HCT116 (cell line): ENCODE measurements at places on chromosomes 7 and 10. TPM values are rescaled to one million over a fixed set of nuclear protein-coding genes. Genes with fewer than 3 reads are reported as not detected.

GTF2IRD1 gene
- 34.5 TPM for total RNA-seq

- no peak for DNase-seq
Measured at GRCh38 chr7:41817386-41817785, 114.5 kb upstream of the INHBA start.

ADARB2 gene
- not detected for total RNA-seq

CEP55 gene
- 63.7 TPM for total RNA-seq

GRCh38 chr10:36736311-36736710, 389.1 kb upstream of the ANKRD30A start:
- no peak for DNase-seq

KCNMA1 gene
- total RNA-seq: 0.49 TPM

GRCh38 chr10:103244666-103245271, 918 bp upstream of the RPEL1 start:
- DNase-seq: peak; percentile 82

- no peak for DNase-seq
Measured at GRCh38 chr10:72832701-72833100, 60.8 kb upstream of the OIT3 start.

DNA sequence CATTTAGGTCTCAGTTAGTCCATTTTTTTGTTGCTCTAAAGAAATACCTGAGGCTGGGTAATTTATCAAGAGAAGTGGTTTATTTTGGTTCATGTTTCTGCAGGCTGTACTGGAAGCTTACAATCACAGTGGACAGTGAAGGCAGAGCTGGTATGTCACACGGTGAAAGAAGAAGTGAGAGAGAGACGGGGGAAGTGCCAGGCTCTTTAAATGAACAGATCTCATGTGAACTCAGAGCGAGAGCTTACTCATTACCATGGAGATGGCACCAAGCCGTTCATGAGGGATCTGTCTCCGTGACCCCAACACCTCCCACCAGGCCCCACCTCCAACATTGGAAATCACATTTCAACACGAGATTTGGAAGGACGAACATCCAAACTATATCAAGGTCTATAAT, 18.9 kb upstream of the PNLIPRP3 start:
- DNase-seq: no peak

- no peak for DNase-seq
Measured at GRCh38 chr7:46600340-46600739, 679.3 kb upstream of the IGFBP3 start.

- DNase-seq: no peak
Measured at GRCh38 chr7:129492391-129492790, 9.9 kb upstream of the SMKR1 start.

GRCh38 chr10:112191041-112191590, 7.6 kb upstream of the GPAM start:
- DNase-seq: no peak

RBM33 gene
- 64.3 TPM for total RNA-seq

MOGAT3 gene
- not detected for total RNA-seq

DNA sequence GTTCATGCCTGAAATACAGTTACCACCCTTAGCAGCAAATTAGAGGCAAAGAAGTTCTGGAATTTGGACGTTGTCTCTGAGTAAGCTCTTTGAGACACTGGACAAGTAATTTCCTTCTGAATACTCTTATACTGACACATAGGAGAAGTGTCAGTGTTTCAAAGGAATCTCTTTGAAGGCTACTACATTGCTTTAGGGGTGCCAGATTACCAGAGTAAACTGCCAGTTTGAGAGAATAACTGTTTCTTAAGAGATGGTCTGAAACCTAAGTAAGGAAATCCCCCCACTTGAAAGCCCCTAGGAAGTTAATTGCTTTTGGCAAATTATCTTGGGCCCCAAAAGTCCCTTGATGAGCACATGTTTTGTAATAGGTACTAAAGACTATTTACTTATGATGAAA, 3.4 kb downstream of the FAS start:
- no peak for DNase-seq

DNA sequence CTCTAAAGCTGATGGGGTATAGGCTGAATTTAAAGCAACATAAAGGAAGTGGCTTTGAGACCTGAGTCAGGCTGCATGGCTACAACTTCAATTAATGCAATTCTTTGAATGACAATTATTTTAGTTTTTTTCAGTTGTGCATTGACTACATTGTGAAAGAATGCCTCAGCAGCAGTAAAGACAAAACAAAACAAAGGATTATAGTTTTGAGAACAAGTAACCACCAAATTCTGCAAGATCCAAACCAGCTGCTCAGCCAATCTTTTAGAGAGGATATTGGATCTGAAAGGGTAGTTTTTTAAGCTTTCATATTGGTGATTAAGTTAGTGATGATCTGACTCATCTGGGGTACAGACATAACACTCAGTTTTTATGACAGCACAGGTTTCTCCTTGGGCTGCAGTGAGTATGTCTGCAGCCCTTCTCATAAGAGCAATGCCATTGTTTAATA, 40.6 kb upstream of the ABCA13 start:
- DNase-seq: no peak

DNA sequence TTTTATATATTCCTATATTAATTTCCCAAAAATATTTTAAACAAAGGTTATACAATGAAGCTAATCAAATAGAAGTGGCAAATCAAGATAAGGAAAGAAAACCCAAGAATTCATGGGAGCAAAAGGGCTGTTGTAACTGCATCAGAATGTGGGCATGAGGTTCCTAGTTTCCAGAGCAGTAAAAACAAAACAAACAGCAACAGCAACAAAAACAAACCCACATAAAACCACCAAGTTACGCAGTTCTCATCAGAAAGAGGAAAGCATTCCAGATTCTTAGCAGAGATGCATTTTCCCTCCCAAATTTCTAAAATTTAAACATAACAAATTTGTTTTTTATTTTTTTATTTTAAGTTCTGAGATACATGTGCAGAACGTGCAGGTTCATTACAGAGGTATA, 34.8 kb upstream of the MSMB start:
- DNase-seq: no peak

GRCh38 chr10:21516242-21517131, 9.0 kb downstream of the SKIDA1 start:
- no peak for DNase-seq

PTF1A gene
- not detected for total RNA-seq

ASZ1 gene
- total RNA-seq: not detected

COL28A1 gene
- 0.12 TPM for total RNA-seq
